ENCODE measurements at places on chromosomes 12 and 14.

DNA sequence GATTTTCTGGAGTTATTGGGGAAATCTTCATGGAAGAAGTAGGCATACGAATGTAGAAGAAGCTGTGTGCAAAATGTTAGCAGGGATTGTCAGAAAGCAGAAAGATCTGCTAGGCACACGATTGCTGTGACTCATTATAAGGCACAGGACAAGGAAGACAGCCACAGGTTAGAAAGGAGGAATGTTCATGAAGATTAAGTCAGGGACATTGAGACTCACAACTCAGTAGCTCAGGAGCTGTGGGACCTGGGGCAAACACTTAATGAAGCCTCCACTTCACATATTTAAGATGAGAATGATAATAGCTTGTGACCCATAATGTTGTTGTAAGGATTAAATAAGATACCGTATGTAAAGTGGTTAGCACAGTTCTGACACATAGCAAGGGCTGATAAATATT is 26.6 kb upstream of the RTRAF start:
- DNase-seq, result no peak
- no peaks in the 10 kb centered on the region for H3K4me1 ChIP-seq
- peaks cover 24% of the 10 kb centered on the region for H3K36me3 ChIP-seq
- no peaks in the 10 kb centered on the region for H3K27me3 ChIP-seq
- H3K4me3 ChIP-seq, result no peak overlapping the region

- no peak overlapping the region for H3K27ac ChIP-seq
- peaks cover 6% of the 10 kb centered on the region for H3K4me1 ChIP-seq
- no peak overlapping the region for H3K4me3 ChIP-seq
- peaks cover 8% of the 10 kb centered on the region for H3K36me3 ChIP-seq
- peak; percentile 45 for DNase-seq
- no peaks in the 10 kb centered on the region for H3K27me3 ChIP-seq
Measured at GRCh38 chr12:52082988-52083637, 3.6 kb downstream of the SMIM41 start.

DNA sequence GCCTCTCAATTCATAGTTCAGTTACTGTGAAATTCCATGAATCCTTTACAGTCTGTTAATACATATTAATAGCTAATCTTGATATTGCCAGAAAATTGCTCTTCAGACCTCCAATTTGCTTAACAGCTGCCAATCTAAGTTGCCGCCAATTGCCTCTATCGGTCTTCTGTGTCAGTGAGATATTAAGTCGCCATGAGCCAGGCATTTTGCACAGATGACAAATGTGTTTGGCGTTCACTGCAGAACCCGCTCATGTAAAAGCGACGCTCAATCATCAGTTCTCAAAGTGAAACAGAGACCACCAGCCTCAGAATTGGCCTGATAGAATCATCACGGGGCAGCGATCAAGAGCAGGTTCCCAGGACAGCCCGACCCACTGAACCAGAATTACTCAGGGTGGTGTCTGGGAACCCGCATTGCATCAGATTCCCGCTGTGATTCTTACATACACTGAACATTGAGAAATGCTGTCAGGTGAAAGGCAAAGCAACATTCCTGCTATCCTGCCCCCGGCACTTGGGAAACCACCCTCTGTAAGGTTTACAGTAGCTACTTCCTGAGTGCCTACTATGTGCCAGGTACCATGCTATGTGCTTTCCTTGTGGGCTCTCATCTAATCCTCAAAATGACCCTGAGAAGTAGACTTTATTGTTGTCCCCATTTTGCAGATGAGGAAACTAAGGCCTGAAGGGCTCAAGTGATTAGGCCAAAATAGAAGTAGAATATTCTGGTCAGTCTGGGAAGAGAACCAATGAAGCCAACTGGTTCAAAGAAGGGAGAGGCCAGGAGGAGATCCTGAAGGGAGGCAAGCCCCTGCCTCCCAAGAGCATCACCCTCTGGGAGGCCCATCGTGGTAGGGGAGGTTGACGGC is 216.4 kb downstream of the SLC41A2 start:
- no peaks in the 10 kb centered on the region for H3K27me3 ChIP-seq
- DNase-seq, result no peak
- H3K27ac ChIP-seq, result no peak overlapping the region

GRCh38 chr12:104615048-104615561 is 158.4 kb downstream of the CHST11 start:
- no peaks in the 10 kb centered on the region for H3K36me3 ChIP-seq
- DNase-seq, result no peak
- no peaks in the 10 kb centered on the region for H3K27me3 ChIP-seq
- H3K4me1 ChIP-seq, result no peaks in the 10 kb centered on the region

GRCh38 chr12:46406352-46407027 is 33.9 kb upstream of the SLC38A2 start:
- no peak overlapping the region for H3K4me3 ChIP-seq
- H3K4me1 ChIP-seq, result no peaks in the 10 kb centered on the region
- H3K27me3 ChIP-seq, result no peaks in the 10 kb centered on the region
- no peak for DNase-seq

DNA sequence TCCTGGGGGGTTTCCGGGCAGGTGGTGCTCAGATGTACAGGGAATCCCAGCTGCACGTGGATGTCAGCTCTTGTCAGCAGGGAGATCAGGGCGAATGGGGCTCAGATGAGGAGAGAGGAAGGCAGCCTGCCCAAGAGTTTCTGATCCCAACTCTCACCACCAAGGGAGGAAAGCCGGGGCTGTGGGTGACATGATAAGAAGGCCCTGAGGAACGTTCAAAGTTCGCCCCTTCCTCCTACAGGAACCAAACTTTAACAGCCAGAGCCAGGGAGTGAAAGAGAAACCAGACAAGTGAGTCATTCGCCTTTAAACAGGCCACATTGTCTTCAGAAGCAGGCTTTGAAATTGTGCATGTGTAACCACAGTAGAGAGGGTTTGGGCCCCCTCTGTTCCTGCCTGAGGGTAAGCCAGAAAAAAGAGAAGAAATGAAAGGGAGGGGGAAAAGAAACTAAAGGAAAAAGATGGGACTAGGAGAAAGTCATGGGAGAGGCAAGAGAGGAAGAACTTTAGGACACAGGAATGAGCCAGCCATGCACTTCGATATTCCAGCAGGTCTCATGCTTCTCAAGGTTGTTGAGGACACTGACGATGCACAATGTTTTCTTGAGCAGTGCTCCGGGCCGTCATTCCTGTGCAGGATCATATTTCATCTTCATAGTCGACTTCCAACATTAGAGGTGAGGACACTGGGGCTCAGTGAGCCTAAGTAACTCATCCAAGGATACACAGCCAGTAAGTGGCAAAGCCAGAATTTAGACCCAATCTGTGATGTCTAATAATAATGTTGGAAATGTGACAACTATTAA is 691.4 kb upstream of the TBX3 start:
- no peak for DNase-seq
- H3K27me3 ChIP-seq, result no peaks in the 10 kb centered on the region
- no peak overlapping the region for H3K27ac ChIP-seq
- no peak overlapping the region for H3K4me3 ChIP-seq
- no peaks in the 10 kb centered on the region for H3K4me1 ChIP-seq

DNA sequence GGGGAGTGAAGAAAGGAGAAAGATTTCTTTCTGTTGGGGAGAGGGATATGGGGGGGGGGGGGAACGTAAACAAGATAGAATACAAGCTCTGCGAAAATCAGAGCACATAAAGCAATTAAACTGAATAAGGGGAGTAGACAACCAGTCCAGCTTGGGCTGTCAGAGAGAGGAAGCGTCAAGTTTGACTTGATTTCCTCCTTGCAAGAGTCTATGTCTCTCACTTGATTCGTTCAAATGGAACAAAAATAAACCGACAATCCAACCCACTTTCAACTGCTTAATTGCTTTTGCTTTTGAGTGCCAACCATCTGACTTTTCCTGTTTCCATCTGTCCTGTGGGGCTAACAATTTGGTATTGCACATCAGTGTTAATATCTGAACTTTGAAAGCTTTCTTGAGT is 942 bp downstream of the SYT1 start:
- H3K4me3 ChIP-seq, result no peak overlapping the region
- no peaks in the 10 kb centered on the region for H3K27me3 ChIP-seq
- no peak overlapping the region for H3K27ac ChIP-seq
- DNase-seq, result no peak
- H3K4me1 ChIP-seq, result no peaks in the 10 kb centered on the region

GRCh38 chr12:132710043-132710404 is 618 bp upstream of the PGAM5 start:
- no peaks in the 10 kb centered on the region for H3K27me3 ChIP-seq
- peaks cover 13% of the 10 kb centered on the region for H3K4me1 ChIP-seq
- peak overlapping the region; percentile 89 for H3K27ac ChIP-seq
- peak; percentile 2 for DNase-seq

GRCh38 chr12:89873745-89874144 is 165.1 kb upstream of the ATP2B1 start:
- no peak for DNase-seq
- H3K36me3 ChIP-seq, result no peaks in the 10 kb centered on the region
- H3K27ac ChIP-seq, result no peak overlapping the region
- H3K4me1 ChIP-seq, result no peaks in the 10 kb centered on the region

- no peak overlapping the region for H3K27ac ChIP-seq
- no peaks in the 10 kb centered on the region for H3K4me1 ChIP-seq
- DNase-seq, result no peak
- H3K27me3 ChIP-seq, result no peaks in the 10 kb centered on the region
Measured at GRCh38 chr12:42696406-42697149, 107.0 kb upstream of the PRICKLE1 start.
